Activated T-helper 1 cell treated with anti-CD3 and anti-CD28 coated beads, Interleukin-2, amount 50 U/mL, for 16 hours (primary cell): ENCODE measurements at places on chromosomes 6 and 20.

GRCh38 chr20:34037121-34037520 lies 43.4 kb downstream of the RALY start:
- DNase-seq = peak; percentile 15

GRCh38 chr6:52454556-52454955 lies 34.4 kb downstream of the EFHC1 start:
- DNase-seq = no peak

- no peak for DNase-seq
Measured at GRCh38 chr20:62704341-62704948, 4.2 kb upstream of the NTSR1 start.

DNA sequence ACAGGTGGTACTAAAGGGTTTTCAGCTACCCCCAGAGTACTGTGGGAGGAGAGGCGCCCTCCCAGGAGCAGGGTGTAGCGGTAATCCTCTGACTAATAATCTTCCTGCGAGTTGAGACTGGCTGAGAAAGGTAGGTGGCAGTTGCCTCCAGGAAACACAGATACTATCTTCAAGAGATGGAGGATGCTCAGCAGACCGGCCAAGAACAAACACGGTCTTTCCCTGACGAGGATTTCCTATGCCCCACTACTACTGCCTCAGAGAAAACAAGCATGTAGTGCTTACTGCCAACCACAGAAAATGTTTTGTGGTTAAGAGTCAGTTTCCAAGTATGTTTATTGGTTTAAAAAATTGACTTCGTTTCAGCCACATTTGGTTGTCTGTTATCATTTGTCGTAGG lies 26.8 kb downstream of the C6orf89 start:
- DNase-seq = peak; percentile 46

GRCh38 chr6:127300411-127300810 lies 33.7 kb downstream of the RNF146 start:
- DNase-seq = no peak

GRCh38 chr20:59063358-59064213 lies 21.0 kb upstream of the PRELID3B start:
- no peak for DNase-seq

- no peak for DNase-seq
Measured at GRCh38 chr6:20563377-20563776, 29.1 kb downstream of the CDKAL1 start.
